ENCODE measurements at places on chromosomes 4 and X.

GRCh38 chr4:64409300-64409699 lies at the start of gene TECRL:
Gene TECRL, minus strand, starts transcription at chr4:64409450. Its CDS starts 99 bp downstream, at chr4:64409351.
- no peak for DNase-seq

DNA sequence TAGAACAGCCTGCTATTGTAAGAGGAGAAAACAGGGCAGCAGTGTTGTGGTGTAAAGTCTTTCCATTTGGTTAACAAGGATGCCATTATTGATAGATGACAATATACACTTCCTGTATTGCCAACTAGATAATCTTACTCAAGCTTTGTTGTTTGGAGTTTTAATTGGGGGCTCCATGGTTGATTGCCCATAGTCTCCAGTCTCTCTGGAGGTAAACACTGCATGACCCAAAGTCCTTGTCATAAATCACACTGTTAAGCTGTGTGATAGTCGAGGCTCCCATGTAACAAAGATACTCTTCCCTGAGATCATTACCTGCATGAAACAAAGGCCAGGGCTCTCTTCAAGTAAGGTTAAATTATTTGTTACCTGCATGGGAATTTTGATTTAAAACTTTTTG lies 394.6 kb downstream of the C4orf33 start:
- DNase-seq: no peak

GRCh38 chrX:73401591-73402266 lies 45.1 kb upstream of the CDX4 start:
- no peak for DNase-seq

DNA sequence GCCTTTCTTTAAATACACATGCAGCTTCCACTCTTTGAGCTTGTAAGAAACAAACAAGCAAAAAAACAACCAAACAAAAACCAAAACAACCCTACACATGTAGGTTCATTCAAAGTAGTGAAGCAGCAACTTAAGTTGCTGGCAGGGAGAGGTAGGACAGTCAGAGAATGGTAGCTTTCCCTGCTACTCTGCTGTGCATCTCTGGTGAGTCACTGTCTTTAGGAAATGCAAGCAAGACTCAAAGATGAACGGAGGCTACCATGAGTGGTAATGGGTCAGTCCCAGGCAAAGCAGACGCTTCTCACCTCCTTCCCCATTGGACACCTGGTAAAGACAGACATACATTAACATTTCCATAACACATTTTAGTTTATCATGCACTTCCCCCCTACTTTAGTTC lies 43.2 kb downstream of the PGRMC2 start:
- no peak for DNase-seq

- DNase-seq: peak; percentile 12
These were observed 182.9 kb downstream of the COX18 start for GRCh38 chr4:72886602-72887001.

DNA sequence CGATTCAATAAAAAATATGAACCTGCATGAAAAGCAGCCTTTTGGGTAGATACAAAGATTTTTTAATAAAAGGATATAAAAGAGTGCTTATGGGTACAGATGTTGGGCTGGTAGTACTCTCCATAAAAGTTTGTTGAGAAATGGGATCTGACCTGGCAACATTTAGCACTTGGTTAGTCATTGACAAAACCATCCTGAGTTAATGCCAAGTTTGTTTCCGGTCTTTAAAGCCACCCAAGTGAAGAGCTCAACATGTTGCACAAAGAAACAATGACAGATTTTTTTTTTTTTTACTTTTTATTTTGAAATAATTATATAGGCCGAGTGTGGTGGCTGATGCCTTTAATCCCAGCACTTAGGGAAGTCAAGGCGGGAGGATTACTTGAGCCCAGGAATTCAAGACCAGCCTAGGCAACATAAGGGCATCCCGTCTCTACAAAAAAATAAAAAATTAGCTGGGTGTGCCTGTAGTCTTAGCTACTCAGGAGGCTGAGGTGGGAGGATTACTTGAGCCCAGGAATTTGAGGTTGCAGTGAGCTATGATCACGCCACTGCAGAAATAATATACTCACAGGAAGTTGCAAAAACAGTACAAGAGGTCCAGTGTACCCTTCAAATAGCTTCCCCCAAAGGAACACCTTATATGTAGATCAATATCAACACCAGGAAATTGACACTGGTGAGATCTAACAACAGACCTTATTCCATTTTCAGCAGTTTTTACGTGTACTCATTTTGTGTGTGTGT lies 16.6 kb downstream of the CHST7 start:
- peak; percentile 72 for DNase-seq

DNA sequence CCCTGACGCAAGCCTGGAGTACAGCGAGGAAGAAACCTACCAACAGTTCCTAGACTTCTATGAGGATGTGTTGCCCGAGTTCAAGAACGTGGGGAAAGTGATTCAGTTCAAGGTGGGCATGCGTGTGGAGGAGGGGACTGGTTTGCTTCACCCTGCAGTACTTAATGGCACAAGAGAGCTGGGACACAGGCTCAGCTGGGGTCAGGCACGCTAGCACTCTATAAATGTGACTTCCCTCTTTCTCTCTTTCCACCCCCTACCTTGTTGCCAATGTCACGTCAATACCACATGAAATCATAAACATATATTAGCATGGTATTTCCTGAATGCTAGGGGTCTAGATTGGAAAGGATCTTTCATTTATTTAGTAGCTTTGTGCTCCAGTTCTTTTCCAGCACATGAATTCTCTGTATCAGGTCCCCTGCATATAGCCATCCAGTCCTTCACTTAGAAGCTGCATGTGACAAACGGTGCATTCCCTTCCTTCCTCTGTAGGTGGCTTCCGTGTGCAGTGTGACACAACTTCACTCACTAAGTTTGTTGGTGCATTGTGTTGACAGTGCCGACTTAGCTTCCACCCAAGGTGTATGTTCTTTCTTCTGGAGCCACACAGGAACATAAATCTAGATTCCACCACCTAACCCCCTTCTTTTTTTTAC lies 25.6 kb downstream of the ZRSR2 start:
- DNase-seq: no peak
